ENCODE measurements at places on chromosomes 6 and 20.
A peak's percentile ranks its signal among the peaks of the same experiment; 100 is the strongest.

- no peak for DNase-seq
These were observed 299.0 kb upstream of the STXBP5 start for GRCh38 chr6:146905181-146905704.

DNA sequence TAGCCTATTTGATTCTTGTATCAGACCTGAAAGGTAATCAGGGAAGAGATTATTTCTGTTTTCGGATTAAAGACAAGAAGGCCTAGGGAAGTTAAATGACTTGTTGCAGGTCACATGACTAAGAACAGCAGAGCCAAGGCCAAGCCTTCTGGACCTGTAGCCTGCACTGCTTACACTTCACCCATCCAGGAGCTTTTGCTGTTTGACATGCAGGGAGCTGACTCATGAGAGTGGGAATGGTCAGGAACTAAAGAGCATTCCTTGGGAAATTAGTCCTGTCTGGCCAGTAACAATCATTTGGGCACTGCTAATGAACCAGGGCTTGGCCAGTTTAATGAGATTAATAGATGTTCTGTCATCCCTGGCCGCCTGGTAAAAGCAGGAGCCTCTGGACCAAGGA lies 46.8 kb downstream of the EIF2S2 start:
- no peak for DNase-seq

DNA sequence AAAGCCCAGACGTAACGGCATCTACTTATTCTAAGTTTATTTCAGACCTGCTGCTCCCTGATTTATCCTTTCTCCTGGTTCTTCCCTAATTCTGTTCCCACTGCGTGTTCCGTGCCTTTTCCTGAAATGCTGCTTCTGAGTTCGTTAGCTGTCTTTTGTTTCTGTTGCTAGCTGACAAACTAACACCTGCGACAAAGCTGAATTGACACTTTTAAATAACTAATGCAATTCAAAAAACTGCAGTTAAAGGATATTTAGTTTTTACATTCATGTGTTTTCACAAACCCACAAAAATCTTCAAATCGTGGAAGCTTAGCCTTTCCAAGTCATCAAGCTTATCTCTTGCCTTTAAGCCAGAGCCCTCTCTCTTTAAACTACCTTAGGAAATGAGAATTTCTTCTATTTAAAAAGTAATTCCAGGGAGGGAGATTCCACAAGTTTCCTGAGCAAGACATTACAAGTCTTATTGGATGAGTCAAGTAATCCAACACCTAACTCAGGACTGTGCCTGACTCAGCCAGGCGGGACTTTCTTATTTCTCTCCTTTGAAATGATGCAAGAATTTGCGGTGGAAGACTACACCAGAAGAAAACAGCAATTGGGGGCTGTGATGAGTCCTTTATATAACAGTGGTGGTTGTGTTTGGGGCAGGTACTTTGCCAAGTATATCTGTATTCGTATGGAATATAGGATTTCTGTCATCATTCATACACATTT lies 6.3 kb downstream of the ADTRP start:
- peak; percentile 12 for DNase-seq

- no peak for DNase-seq
These were observed 139.4 kb downstream of the CARMIL1 start for GRCh38 chr6:25418454-25419052.

DNA sequence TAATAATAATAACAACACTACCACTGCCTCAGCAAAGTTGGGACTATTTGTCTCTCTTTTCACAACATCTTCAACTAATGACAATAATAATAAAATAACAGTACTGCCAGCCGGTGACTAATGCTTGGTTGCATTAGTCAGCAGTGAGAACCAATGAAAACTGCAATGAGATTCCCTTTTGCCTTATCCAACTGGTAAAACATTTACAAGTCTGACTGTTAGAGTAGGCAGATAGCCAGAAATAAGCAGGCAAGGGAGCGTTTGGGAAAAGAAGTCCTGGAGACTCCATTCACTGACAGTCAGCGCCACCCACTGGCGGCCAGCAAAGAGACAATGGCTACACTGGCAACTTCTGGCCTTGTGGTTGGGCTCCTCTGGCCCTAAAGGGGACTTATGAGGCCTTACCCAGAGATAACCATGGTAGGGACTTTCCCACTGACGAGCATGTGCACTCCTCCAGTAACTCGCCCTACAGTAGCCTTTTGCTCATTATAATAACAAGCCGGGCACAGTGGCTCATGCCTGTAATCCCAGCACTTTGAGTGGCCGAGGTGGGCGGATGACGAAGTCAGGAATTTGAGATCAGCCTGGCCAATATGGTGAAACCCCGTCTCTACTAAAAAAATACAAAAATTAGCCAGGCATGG lies 3.4 kb upstream of the NSFL1C start:
- peak; percentile 93 for DNase-seq

DNA sequence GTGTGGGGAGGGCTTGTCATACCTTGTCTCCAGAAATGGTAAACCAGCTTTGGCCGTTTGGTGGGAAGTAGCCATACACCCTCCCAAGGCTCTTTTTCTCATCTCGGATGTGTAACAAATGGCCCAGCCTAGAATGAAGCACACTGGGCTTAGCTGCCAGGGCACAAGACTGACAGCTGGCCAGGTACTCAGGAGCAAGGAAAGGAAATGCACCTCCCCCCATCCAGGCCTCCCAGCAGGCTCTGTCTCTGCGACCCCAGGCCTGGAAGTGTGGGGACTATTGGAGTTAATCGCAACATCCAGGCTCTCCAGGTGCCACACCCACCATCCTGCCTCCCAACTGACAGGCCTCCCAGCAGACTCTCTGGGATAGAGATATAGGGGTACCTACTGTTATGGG lies 43.0 kb downstream of the MRS2 start:
- DNase-seq, result no peak

DNA sequence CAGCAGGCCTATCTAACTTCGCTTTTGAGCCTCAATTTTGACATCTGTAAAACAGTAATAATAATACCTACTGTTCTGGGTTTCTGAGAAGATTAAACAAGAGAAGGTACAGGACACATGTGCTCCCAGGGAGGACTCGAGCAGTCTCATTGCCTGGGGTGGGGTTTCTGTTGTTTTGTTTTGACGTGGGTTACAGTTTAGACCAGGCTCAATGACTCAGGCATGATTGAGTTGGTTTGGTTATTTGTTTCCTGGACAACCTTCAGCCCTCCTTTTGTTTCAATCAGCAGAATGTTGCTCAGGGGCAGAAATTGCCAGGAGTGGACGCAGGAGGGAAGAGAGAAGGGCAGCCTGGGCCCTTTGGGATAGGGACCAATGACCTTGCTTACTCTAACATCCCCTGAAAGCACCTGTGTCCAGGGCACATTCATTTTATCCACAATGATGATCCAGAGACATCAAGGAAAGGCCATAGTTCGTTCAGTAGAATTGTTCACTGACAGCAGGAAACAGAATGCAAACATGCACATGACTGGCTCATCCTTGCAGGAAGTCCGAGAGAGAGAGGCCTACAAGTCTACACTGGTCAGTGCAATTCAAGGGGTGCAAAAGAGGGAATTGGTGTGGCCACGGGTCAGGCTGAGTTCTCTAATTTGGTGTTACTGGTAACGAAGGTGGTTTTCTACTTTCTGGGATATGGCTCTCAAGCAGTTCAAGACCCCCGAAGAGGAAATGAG lies 74.5 kb upstream of the MRPS10 start:
- DNase-seq, result no peak

DNA sequence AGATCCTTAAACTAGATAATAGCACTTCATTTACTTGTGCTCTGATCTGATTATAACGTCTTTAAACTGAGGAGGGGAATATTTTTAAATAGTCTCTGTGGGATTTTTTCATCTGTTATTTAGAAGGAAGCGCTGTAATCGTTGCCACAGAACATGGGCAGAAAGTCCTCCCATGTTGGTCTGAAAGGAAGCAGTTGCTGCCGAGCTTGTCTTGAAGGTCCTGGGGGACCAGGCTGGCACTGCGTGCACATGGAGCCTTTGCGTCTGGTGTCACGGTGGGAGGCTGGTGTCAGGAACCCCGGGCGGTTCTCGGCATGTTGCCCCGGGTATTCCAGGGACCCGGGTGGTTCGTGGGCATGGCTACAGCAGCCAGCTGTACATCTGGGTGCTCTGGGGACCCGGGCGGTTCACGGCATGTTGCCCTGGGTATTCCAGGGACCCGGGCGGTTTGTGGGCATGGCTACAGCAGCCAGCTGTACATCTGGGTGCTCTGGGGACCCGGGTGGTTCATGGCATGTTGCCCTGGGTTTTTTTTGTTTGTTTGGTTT lies 11.5 kb downstream of the TPD52L2 start:
- no peak for DNase-seq

- DNase-seq, result no peak
These were observed 40.2 kb upstream of the PHACTR3 start for GRCh38 chr20:59564171-59564570.

GRCh38 chr6:114747995-114748625 lies 405.3 kb upstream of the HS3ST5 start:
- no peak for DNase-seq

DNA sequence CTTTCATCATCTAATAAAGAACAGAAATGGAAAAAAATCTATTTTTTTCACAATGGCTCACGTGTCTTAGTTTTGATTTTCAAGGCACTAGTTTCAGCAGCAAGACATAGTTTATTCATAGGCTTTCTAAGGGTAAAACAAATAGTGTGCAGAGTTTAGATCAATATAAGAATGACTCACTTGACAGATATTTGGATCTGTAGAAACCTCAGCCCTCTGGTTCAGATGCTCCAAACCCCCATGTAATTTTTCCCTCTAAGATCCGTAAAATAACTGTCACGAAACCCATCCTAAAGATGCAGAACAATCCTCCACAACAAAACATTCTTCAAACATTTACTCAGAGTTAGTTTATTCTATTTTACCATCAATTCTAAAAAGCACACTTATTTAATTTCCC lies 43.4 kb downstream of the IYD start:
- DNase-seq, result no peak

DNA sequence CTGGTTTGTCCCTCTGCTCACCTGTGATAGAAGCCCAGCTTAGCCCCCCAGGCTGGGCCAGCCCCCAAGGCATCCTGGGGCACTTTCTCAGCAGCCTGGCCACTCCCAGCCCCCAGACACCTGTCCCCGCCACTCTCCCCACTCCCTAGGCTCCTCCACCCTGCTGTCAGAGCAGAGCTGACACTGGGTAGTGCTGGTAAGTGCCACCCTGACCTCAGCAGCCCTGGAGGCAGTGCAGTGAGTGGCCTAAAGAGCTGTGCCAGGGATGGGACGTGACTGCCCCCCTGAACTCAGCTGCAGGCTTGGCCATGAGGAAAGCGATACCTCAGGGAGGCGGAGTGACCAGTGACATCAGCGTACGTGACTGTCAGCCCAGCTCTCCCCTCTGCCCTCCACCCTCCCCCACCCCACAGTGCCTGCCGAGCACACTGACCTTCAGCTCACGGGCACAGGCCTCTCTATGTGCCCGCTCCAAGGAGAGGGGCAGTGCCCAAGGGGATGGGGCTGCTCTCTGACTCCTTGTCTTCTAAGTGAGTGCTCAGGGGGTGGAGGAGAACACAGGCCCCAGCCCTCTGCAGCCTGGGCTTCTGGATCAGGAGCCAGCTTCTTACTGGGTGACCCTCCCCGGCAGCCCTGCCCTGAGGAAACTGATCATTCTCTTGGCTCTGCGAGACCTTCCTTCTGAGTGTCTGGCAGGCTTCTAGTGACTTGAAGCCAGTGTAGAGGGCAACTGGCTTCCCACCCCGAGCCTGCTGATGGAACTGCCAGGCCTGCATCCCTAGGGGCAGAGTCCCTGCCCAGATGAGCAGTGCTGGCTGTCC lies 172.7 kb downstream of the MRPL14 start:
- DNase-seq, result no peak

DNA sequence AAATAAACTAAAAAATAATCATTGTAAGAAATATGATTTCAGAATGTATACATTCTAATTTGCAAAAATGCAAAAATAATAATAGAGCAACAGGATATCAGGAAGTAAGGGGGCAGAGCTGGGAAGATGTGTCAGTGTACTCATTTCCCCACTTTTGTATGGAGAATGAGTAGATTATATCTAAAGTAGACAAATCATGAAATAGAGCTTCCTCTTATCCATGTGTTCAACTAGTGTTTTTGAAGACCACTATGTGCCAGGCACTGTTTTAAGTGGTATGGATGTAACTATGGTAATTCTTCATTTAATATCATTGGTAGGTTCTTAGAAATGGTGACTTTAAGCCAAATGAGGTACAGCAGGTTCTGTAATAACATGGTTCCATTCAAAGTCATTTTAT lies 17.0 kb upstream of the BMP2 start:
- DNase-seq, result no peak

DNA sequence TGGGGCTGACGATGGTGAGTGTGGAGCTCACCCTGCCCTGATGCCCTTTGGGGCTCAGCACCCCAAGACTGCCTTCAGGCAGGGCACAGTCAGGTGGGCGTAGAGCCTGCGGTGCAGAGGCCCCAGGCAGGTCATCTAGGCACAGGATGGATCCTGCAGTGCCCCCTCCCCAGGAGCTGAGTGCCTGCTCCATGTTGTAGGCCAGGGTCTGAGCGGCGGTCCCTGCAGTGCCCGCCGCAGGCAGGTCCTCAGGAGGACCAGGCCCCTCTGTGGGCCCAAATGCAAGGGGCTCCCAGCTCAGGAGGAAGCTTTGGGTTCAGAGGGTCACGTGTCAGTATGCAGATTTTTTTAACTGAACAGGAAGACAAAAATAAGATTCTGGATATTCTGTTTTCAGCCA lies 2.8 kb downstream of the MRGBP start:
- no peak for DNase-seq

DNA sequence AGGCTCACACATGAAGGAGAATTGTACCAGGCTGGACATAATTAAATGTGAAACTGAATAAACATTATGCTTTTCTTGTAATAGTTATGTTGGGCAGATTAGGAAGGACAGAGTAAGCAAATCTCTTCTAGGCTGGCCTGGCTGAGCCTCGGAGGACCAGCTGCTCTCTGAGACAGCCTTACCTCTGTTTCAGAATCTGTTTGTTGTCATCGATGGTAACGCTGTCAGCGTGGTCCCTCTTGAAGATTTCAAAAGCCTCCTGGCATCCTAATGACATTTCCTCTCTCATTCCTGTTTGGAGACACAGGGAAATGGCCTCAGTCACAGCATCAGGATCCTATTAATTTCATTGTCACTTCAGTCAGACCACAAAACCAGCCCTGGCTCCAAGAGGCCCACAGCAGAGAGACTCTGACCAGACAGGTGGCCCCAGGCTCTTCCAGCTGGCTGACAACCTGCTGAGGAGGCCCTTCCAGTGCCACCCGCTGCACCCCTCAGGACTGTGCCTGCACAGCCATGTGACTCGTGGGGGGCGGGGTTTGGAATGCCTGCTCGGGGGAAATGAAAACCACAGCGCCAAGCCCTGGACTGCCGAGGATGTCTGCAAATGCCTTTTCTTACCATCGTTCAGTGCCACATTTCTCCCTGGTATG lies 108.5 kb upstream of the KCNK16 start:
- no peak for DNase-seq

- DNase-seq, result no peak
These were observed 93.7 kb downstream of the UBE3D start for GRCh38 chr6:82971877-82972460.

All from GOT3 (cell line).